Ovary (tissue), 10 donors: ENCODE measurements at places on chromosomes 5 and 9. TPM values are rescaled to one million over a fixed set of nuclear protein-coding genes. Genes with fewer than 3 reads are reported as not detected.

The TMEM141 gene
- total RNA-seq, result 115 TPM

The RAB3C gene
- total RNA-seq, result 0.11 TPM

The FAM81B gene
- total RNA-seq, result not detected

The CDC20B gene
- total RNA-seq, result 10.7 TPM

The TRIM7 gene
- 0.34 TPM for total RNA-seq

The TRIP13 gene
- 2.0 TPM for total RNA-seq

The PCDHGC3 gene
- total RNA-seq, result 85.3 TPM

The CCNO gene
- 0.36 TPM for total RNA-seq

The SLCO4C1 gene
- total RNA-seq, result 0.11 TPM

The SLC36A2 gene
- total RNA-seq, result not detected

The CKMT2 gene
- total RNA-seq, result 6.2 TPM

The FGF1 gene
- total RNA-seq, result 0.94 TPM

The TNFAIP8 gene
- 5.0 TPM for total RNA-seq

The ZDHHC21 gene
- total RNA-seq, result 7.7 TPM

The NELFB gene
- 27.3 TPM for total RNA-seq

The OCLN gene
- 3.9 TPM for total RNA-seq

The TRAF1 gene
- total RNA-seq, result 4.3 TPM

The MSMP gene
- total RNA-seq, result not detected
